Non-pigmented ciliary epithelial cell (primary cell): ENCODE measurements at places on chromosomes 3 and 15.

DNA sequence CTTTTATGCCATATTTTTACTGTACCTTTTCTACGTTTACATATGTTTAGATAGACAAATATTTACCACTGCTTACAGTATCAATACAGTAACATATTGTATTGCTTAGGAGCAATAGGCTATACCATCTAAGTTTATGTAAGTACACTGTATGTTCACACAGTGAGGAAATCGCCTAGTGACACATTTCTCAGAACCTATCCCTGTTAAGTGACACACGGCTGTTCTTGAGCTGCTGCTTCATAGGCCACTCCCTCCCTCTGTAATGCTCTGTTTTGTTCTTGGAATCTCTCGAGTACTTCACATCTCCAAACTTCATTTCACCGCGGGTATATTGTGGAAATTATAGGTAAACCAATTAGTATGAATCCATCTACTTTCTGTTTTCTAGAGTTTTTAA lies 13.4 kb upstream of the SELENOT start:
- DNase-seq: no peak

GRCh38 chr3:128610451-128611070 lies 40.1 kb downstream of the RPN1 start:
- DNase-seq: no peak

DNA sequence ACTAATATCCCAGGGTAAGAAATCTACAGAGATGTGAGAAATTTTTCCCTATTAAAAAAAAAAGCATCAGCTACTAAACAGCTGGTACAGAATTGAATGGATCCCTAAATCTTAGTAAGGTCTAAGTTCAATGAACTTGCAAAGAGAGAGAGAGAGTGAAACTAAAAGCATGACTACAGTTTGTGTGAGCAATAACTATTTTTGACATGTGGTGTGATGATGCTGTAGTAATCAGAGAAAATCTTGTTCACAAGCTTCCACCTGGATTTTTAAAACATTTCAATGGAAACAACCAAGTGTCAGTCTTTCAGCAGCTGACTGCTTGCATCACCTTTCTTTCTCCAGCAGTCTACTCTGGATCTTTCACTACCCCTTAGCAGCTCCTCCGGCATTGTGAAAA lies 45.2 kb upstream of the ABI3BP start:
- DNase-seq: no peak

- DNase-seq: no peak
Measured at GRCh38 chr15:44153352-44153751, 41.7 kb downstream of the FRMD5 start.

GRCh38 chr15:69663441-69663840 lies 210.8 kb downstream of the RPLP1 start:
- no peak for DNase-seq

GRCh38 chr15:89877083-89877425 lies 16.7 kb downstream of the AP3S2 start:
- DNase-seq: no peak

- no peak for DNase-seq
Measured at GRCh38 chr15:60392601-60392985, 5.2 kb downstream of the ANXA2 start.

GRCh38 chr15:29589416-29589815 lies 232.9 kb downstream of the TJP1 start:
- DNase-seq: no peak

DNA sequence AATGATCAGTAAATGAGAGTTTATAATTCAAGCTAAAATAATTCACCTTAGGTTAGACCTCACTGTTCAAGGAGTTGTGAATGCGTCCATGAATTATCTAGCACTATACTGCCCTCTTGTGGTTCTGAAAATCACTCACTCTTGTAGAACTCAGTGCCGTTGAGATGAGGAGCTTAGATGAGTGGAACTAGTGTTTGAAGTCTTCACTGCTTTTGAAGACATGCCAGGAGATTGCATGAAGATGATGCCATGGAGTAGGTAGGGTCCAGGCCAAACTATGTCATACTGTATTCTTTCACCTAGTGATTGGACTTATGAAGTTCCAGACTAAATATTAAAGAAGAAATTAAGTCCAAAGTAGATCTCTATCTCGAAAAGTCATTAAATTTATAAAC lies 28.8 kb downstream of the LYSMD4 start:
- DNase-seq: peak; percentile 79

- DNase-seq: no peak
Measured at GRCh38 chr3:59527493-59527892, 477.7 kb upstream of the CFAP20DC start.

- DNase-seq: no peak
Measured at GRCh38 chr3:5006755-5007202, 27.5 kb downstream of the BHLHE40 start.

GRCh38 chr3:120568598-120568997 lies 27.5 kb upstream of the NDUFB4 start:
- no peak for DNase-seq

DNA sequence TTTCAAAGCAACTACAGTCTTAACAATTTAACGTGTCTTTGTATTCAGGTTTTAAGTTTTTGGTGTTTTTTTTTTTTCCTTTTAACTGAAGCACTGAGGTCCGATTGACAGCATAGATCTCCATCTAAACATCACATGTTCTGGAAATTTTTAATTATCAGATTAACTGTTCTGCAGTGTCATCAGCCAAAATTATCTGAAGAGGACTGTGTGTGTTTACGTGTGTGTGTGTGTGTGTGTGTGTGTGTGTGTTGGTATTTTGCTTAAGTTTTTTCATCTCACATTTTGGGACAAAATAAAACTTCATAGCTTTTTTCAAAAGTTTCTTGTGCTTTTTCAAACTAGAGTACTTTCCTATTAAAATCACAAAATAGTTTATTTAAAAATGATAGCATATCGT lies 1.8 kb downstream of the PIK3CA start:
- no peak for DNase-seq

- no peak for DNase-seq
Measured at GRCh38 chr3:33186524-33187367, 31.9 kb downstream of the SUSD5 start.

- no peak for DNase-seq
Measured at GRCh38 chr3:192570315-192570714, 157.0 kb downstream of the FGF12 start.

DNA sequence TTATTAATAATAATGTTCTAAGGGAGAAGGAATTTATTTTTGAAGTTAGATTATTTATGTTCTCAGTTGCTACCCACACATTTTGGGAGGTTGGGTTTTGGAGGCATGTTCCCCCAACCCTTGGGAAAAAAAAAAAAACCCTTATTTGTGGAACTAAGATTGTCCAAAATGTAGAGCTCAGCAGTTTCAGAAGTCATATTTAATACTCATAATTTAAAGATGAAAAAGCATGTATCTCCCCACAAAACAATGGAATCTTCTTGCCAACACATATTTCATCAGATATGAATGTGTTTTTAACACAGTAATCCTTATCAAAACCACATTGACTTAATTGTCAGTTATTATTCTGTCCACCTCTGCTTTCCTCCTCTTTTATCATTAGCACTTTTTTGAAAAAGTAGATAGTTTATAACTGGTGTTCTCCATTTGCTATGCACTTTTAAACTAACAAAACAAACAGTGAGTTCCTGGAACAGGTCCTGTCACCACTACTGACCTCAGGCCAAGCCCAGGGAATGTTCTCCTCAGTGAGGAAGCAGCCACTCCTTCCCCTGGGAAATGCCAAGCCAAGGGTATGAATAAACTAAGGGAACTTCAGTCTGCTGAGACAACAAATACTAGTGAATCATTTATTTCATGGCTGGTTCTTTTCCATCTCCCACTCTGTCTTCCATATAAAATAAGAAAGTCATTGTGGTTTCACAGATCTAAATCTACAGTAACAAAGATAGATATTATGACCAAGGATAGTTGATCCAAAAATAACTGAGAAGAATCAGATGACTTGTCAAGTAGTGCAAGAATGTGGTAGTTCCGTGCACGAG lies 414.4 kb upstream of the ALCAM start:
- DNase-seq: peak; percentile 74

GRCh38 chr15:56074481-56075265 lies 81.3 kb upstream of the NEDD4 start:
- DNase-seq: no peak

- DNase-seq: peak; percentile 76
Measured at GRCh38 chr15:50828610-50829206, 63.2 kb upstream of the SPPL2A start.
